ENCODE measurements at places on chromosomes 4 and X. TPM values are rescaled to one million over a fixed set of nuclear protein-coding genes. Genes with fewer than 3 reads are reported as not detected.

STPG2 gene
- 1.5 TPM for total RNA-seq

ZGRF1 gene
- total RNA-seq, result 10.6 TPM

AKAP14 gene
- total RNA-seq, result not detected

FGF5 gene
- total RNA-seq, result 0.31 TPM

ADH1A gene
- 2.8 TPM for total RNA-seq

GAGE12F gene
- not detected for total RNA-seq

CFAP47 gene
- total RNA-seq, result 0.18 TPM

UGT2B10 gene
- total RNA-seq, result not detected

PPARGC1A gene
- total RNA-seq, result 21.6 TPM

GABRG1 gene
- 1.4 TPM for total RNA-seq

NUDT6 gene
- 7.7 TPM for total RNA-seq

PDE5A gene
- 55.8 TPM for total RNA-seq

DNA sequence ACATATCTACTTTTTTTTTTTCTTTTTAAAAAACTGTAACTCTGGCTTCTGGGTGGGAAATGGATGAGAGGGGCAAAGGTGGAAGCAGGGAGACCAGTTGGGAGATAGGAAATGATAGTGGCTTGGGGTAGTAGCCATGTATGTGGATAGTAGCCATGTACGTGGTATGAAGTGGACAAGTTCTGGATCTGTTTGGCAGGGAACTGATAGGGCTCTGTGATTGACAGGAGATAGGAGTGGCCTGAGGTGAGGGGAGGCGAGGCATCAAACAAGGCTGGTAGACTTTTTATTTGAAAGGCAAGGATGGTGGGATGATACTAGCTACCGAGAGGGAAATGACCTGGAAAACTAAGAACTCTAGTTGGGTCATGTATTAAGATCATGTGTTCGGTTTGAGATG, 117.8 kb downstream of the AFF1 start:
- no peak for DNase-seq

- no peak for DNase-seq
Observed at GRCh38 chr4:141107927-141108326, 25.3 kb downstream of the RNF150 start.

- no peak for DNase-seq
Observed at GRCh38 chr4:103673983-103674382, 45.8 kb downstream of the TACR3 start.

DNA sequence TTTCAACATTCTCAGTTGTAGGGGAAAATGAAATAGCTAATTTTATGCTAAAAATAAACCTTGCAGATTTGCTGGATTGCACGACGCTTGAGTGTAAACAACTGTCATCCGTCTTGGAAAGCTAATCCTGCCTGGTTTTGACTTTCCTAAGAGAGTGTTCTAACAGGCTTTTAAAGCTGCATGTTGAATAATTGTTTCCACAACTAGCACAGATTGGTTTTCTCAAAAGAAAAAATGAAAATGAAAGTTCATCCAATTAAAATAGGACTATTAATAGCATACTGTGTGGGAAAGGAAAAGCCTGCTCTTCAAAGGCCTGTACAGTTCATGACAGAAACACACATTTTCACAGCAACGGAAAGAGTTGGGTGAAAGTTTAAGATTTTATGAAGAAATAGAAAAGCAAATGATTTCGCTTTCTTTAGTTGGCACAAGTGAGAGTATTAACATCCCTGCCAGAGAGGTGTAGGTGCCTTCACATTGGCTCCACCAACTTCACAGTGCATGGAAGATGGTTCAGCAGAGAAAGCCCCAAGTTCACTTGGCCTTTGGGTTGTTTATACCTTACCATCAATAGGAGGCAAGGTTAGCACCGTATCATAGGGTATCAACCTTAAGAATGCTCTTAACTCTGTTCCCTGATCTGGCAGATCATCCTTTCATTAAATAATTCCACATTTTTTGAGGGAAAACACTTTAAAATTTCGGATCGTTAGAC, 140.0 kb upstream of the GUCY1A1 start:
- no peak for DNase-seq

- no peak for DNase-seq
Observed at GRCh38 chrX:38679695-38680094, 118.4 kb downstream of the TSPAN7 start.

DNA sequence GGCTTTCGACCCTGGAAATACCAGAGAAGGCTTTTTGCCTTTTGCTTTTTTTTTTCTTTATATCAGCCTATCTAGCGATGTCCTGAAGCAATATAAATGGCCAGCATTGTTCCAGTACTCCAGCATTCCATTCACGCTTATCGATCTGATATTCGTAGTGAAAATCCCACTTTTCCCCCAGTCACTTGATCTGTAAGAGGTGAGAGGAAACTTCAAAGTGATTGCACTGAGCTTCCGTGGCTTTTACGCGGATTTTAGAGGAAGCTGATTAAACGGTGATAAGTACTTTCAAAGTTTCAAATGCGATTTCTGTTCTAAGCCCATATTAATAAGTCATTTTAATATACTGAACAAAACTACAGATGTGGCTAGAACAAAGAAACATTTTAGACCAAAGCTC, 725.5 kb downstream of the TRIML1 start:
- DNase-seq, result no peak

- no peak for DNase-seq
Observed at GRCh38 chr4:2337896-2338295, 76.0 kb upstream of the MXD4 start.

- no peak for DNase-seq
Observed at GRCh38 chr4:59704616-59705015, 1495.5 kb upstream of the ADGRL3 start.

GRCh38 chrX:138345801-138346200, 365.7 kb downstream of the FGF13 start:
- DNase-seq, result no peak

DNA sequence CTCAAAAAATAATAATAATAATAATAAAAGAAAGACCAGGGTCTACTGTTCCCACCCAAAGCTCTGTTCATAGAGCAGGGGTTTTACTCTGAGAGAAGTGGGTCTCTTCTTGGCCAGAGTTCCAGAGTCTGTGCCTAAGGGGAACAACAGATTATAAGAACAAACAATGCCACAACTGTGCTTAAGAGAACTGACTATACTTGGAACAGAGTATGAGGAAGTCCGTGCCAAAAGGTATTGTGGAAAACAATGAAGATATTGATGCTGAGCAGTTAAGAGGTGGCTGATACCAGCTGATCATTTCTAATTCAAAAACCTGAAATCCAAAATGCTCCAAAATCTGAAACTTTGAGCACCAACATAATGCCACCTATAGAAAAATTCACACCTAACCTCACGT, 229.6 kb downstream of the FBXO8 start:
- no peak for DNase-seq

DNA sequence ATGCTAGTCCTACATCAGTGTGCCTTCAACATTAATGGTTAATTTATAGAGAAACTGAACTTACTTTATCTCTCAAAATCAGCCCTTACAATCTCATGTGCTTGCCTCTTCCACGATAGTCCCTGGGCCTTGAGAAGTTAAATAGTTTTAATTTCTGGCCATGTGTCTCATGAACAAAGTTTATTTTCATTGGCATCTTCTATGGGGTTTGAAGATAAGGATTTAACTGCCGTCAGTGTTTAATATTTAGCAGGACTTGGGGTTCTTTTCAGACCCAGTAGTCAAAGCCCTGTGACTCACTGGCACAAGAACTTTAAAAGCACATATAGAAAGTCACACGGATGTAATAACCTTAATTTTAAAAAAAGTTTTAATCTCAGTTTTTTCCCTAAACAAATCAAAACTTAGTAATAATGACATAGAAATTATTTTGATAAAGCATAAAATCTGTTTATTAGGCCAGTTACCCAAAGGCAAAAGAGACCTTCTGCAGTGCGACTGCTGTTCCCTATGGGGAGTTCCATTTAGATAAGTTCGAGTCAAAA, 10.1 kb upstream of the MPP1 start:
- DNase-seq, result no peak

DNA sequence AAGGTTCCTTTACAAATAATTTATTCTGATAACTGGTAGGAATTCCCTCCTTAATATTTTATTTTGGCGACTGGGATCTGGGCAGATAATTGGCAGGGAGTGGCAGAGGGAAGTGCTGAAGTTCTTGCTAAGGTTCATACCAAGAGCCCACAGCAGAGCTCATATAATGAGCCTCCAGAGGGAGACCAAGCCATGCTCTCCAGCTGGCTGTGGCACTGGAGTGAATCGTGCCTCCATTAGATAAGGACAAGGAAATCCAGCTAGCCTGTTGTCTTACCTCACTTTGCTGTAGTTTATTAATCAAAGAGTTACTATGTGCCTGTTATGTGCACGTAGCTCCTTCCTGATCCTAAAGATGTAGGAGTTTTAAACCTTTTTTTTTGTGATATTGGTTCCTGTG, 1.3 kb downstream of the ASB12 start:
- no peak for DNase-seq

DNA sequence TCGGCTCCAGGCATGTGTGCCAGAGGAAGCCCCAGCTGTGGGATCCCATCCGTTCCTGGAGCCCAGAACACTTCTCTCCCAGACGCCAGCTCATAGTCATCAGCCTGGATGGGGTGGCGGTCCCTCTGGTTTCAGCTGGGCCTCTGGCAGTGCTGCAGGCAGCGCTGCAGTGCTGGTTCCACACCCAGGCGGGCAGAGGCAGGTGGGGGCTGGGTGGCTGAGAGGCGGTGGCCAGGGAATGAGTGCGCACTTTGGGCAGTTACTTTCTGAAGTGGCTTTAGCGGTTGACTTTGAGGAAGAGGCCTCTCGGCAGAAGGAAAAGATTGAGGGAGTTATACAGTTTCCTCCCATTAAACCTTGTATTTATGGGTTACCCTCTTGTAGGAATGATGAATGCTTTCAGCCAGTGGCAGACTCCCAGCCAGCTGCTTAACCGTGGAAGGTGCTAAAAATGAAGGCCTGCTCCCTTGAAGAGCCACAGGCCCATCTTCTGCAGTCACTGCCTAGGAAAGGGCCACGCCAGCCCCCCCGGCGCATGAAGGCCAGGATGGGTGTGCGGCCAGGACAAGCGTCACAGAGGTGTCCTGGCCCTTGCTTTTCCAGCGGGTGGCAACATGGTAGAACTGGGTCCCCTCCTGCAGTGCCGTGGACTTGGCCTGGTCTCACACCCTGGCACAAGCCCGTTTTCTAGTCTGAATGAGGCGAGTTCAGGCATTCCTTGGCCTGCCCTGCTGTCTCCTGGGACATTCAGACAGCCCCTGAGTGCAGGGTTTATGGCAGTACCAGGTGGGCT, 9.9 kb downstream of the TADA2B start:
- no peak for DNase-seq

DNA sequence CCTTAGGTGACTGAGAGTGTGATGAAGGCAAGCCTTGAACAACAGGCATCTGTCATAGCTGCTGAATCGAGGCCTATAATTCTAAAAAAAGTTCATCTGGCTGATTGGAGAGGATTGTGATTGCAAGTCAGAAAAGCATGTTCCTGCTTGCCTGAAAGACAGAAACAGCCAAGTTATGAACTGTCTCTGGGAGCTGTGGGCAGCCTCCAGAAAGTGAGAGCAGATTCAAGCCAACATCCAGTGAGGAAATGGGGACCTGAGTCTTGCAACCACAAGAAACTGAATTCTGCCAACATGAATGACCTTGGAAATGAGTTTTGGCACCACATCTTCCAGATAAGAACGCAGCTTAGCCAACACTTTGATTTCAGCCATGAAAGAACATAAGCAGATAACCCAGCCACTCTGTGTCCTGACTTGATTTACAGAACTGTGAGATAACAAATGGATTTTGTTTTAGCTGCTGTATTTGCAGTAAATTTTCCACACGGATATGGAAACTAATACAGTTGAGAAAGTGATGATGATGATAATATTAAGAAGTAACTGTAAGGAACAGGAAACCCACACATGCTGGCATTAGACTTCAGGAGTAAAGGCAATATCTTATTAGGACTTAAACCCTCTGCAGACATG, 240.3 kb upstream of the NDST3 start:
- DNase-seq, result no peak

GRCh38 chrX:151793886-151794285, 59.3 kb downstream of the CNGA2 start:
- no peak for DNase-seq

GRCh38 chrX:83510510-83511062, 2.5 kb downstream of the POU3F4 start:
- no peak for DNase-seq

GRCh38 chr4:112895811-112896608, 153.4 kb upstream of the ANK2 start:
- no peak for DNase-seq

- no peak for DNase-seq
Observed at GRCh38 chr4:119715490-119716445, 87.2 kb upstream of the PDE5A start.

DNA sequence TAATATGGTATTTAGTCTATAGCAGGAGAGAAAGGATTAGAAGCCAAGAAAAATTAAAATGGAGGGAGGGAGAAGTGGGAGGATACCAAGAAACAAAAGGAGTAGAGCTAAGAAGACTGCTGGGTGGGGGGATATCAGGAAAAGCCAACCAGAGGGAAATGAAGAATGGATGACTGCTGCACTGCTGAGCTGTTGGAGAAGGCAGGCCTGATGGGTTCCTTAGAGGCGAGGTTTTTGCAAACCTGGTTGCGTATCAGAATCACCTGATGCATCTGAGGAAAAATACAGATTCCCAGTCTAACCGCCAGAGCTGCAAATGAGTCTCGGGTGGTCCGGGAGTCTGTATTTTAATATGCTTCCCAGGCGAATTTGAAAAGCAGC, 1.5 kb downstream of the PGRMC1 start:
- DNase-seq, result no peak

GRCh38 chrX:106917830-106918500, 2.2 kb upstream of the CLDN2 start:
- DNase-seq, result no peak

DNA sequence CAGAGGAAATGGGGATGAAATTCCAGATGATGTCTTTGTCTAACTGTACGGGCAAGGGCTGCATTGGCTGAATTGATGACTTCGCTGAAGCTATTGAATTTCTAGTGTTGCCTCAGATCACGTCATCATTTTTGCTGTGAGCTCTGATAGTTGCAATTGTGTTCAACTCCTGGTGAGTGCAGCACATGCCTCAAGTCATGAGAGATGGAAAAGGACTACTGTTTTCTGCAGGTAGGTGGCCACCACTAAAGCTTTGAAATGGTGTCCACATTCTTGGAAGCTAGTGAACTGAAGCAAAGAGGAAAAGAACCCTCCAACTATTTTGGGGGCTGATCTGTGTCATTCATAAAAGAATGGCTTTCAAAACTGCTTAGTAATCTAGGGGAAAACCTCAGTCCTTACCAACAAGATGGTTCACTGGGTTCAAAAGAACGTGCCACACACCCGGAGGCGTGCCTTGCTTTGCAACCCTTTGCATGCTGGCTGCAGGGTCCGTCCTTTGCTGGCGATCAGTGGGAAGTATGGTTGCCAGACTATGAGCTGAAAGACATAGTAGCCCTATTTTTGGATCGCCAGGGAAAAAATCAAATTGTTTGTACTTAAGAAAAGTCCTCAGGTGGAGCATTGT, 88.1 kb upstream of the STOX2 start:
- DNase-seq, result no peak

GRCh38 chr4:81751531-81752289, 280.0 kb upstream of the RASGEF1B start:
- no peak for DNase-seq
